ENCODE measurements at places on chromosomes 6 and 20.

- DNase-seq: no peak
Observed at GRCh38 chr20:58697867-58698703, 5.5 kb downstream of the NPEPL1 start.

GRCh38 chr6:104229057-104229456 lies 630.7 kb downstream of the HACE1 start:
- peak; percentile 12 for DNase-seq

GRCh38 chr20:60051911-60052310 lies 93.7 kb downstream of the CDH26 start:
- no peak for DNase-seq

GRCh38 chr6:97850458-97851212 lies 567.6 kb upstream of the MMS22L start:
- no peak for DNase-seq

DNA sequence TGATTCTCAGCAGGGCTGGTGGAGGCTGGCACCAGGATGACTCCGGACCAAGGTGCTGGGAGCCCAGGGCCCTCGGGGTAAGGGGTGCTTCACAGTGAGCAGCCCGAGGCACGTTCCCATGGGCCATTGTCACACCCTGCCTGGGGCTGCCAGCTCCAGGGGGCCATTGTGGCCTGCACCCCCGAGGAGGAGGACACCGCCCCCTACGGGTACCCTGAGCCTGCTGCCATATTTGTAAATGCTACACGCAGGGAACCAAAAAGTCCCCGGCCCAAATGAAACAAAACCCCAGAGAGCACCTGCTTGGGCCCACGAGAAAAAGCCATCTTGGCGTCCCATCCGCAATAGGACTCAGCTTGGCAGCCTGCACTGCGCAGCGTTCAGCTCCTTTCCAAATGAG lies 64.7 kb upstream of the GATA5 start:
- no peak for DNase-seq

DNA sequence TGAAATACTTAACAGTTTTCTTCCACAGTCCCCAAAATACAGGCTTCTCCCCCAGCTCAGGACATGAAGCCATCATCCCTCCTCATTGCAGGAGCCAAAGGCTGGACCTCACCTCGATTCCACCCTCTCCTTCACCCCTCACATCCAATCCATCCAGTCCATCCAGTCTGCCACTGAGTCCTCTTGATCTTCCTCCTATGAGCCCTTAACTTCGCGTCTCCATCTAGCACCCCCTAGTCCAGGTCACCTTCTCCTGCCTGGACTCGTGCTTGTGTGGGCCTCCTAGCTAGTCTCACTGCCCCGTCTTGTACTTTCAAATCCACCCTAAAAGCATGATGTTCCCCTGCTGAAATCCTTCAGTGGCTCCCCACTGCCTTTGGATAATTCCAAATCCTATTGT lies 3.3 kb downstream of the TRIB3 start:
- no peak for DNase-seq

- no peak for DNase-seq
Observed at GRCh38 chr6:53573299-53573698, 28.4 kb upstream of the GCLC start.

DNA sequence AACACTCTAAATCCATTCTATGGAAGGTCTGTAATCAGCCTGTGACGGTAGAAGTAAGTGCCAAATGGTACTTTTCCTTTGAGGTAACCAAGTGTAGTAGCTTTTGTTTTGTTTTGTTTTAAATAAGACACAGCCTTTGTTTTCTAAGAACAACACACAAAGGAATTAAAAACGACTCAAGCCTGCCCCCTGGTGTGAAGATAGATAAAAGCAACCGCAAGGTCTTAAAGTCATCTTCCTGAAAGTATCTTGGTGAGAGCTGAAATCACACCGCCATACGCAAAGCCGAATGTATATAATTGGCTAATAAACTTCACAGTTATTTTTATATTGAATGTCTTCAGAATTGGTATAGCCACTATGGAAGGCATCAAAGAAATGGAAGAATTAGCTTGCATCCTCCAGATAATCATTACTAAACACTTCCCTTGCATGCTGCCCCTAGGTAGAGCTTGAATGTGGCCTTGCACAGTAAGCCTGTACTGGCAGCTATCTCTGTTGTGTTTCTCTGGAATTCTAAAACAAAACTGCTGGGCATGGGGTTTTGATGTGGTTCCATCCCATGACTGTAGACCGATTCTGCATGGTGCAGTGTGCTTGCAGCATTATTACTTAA lies 95.6 kb downstream of the LAMP5 start:
- DNase-seq: peak; percentile 32

GRCh38 chr6:153476243-153476642 lies 345.2 kb upstream of the RGS17 start:
- no peak for DNase-seq

DNA sequence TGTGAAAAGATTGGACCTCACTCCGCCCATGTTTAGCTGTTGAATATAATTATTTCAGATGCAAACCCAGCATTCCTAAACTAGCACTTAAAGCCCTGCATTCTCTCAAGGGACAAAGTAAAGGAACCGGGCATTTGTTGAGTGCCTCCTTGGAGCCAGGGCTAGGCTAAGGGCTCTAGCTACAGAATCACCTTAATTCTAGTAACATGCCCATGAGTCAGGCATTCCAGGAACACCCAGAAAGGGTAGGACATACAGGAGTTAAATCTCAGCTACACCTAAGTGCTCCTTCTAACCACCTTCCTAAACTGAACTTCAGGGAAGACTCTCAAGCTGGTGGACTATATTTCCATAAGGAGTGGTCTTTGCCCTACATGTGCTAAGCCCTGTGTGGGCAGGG lies 89.4 kb downstream of the SLC24A3 start:
- DNase-seq: no peak

Data from NCI-H2081 treated with DMSO at 0.1 percent for 48 hours (cell line).